ENCODE measurements at places on chromosomes 7 and 10.

- peak; percentile 83 for DNase-seq
Observed at GRCh38 chr10:71270301-71271220, 48.5 kb upstream of the SLC29A3 start.

DNA sequence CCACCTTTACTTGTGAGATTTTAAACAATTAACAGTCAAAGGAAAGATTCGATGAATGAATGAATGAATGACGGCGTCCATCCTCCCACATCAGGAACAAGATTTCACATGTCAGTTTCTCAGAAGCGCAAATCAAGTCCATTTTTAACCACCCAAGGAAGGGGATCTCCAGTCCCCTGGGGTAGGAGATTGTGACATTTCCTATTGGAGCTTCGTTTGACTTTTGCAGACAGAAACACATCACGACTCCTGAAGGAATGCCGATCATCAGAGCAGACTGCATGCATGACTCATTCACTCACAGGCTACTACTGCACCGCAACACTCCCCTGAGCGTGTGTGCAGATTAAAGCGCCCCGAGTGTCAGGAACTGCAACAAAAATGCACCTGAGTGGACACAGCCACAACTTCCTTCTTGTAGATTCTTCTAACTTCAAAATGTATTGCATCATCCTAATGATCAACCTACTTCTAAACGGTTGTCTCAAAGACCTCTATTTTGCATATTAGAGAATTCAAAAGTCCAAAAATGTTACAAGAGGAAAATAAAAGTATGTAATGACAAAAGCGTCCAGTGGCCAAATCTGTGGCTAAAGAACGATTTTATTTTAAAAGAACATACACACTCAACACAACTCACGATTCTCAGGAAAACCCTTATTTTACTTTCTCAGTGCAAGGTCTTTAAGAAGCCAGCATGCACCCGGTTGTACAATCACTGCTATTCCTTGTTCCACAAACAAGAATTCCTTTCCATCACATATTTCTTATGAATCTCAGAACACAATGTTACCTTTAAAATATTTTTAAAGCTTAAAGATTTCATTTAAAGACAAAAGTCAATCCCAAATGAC lies 172.6 kb downstream of the FAM107B start:
- peak; percentile 49 for DNase-seq

DNA sequence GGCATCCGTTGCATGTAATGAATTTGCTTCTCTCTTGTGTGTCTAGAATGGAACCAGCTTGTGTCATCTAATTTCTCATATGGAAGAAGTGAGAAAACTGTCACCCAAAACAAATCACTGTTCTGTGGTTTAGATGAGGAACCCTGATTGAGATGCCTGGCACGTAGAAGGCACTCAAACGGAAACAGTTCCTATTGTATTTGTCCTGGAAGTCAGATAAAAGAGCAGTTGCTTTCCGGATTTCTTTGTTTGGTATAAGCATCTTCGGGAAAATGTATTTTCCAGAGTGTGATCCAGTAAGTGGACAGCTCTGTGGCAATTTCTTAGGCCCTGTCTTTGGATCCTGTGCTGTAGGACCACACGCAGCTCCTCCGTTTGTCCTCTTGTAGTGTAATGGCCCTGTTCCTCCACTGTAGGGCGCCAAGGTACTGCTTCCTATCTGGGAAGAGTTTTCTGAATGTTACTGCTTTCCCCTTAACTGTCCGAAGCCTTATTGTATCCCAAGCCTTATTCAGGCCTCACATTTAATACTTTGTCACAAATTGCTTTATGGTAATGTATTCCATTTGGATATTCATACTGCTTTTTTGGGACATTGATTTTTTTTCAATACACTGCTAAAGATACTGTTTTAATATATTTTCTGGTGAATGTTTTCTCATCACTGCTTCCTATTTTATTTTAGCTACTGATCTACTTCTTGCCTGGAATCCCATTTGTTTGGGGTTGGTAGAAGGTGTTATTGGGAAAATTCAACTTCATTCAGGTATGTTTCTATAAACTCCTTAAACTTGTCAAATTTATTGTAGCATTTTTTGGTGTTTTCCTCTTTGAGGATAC lies 24.8 kb downstream of the INPP5F start:
- peak; percentile 83 for DNase-seq

GRCh38 chr10:101145145-101145544 lies 14.0 kb downstream of the TLX1 start:
- no peak for DNase-seq

DNA sequence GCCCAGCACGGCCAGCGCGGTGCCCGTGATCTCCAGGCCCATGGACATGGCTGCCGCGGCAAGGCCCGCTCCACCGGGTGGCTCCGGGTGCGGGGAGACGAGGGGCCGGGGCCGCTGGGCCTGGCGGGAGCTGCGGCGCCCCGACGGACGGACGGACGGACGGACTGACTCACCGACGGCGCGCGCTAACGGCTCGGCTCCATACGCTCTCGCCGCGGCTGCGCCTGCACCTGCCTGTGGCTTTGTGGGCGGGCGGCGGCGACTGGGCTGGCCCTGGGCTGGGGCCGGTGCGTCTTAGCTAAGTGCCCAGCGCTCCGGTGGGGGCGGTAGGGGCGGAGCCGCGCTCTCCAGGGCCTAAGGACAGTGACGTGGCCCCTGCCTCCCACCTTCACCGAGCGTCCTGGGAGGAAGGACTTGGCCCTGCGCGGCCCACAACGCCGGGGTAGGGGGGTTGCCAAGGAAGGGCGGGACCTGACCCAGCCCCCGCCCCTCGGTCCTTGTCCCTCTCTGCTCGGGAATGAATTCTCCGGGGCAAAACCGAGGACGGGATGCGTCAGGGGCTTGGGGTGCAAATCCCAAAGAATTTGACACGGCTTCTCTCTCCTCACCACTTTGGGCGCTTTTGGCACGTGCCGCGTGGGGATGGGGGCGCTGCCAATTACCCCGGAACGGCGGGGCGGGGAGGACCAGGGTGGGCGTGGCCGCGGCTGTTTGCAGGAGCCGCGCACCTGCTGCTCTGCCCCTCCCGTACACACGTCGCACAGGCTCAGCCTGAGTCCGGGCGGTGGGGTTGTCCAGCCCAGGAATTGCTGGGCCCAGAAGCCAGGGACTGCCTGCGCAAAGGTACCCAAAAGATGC lies at the start of gene CLDN3:
CLDN3 (minus strand) TSS at position 269 of the 858 bp plus-strand sequence; CDS start at position 48, 221 bp downstream.
- DNase-seq: peak; percentile 82

DNA sequence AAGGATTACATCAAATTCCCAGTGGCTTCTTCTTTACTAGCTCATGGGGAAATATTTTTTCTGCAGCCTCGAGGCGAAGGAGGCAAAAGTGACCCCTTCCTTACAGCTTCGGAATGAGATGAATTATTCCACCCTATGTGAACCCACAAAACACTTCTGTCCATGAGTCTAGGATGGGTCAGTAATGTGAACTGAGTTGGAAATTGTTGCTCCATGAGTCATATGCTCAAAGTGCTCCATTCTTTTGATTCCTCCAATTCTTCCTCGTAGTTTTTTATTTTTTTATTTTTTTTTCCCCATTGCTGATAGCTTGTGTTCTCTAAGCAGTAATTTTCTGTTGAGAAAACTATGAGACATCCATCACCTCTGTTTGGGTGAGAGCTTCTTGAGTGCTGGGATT lies 31.7 kb upstream of the FAM204A start:
- no peak for DNase-seq

DNA sequence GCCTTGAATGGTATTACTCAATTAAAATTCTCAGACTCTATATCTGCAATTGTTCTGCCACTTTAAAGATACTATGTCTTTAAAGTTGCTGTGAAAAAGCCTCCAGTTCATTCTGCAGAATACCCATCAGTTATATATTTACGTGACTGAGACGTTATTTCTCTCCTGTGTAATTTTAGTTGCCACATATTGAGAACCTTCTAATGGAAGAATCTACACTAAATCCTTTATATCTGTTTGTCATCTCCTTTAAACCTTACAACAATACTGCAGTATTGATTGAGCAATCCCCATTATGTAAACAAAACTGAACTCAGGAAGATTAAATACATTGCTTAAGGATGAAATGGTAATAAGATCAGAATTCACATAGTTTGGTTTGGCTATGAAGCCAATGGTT lies 30.0 kb downstream of the GPR141 start:
- DNase-seq: no peak

DNA sequence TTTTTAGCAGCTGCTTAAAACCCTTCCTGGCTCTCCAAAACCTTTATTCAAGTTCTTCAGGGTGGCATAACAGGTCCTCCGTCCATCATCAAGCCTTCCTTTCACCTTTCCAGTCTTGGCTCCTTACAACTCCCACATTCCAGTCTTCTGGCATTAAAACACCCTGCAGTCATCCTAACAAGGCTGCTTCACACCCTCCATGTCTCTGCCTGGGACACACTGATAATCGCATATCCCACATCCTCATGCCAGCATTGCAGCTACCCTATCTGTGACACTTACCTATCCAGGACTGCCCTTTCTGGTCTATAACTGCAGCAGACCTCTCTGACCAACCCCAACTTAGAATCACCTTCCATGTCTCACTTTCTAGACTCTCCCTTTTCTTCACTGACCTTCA lies 2.6 kb upstream of the TLL2 start:
- no peak for DNase-seq

DNA sequence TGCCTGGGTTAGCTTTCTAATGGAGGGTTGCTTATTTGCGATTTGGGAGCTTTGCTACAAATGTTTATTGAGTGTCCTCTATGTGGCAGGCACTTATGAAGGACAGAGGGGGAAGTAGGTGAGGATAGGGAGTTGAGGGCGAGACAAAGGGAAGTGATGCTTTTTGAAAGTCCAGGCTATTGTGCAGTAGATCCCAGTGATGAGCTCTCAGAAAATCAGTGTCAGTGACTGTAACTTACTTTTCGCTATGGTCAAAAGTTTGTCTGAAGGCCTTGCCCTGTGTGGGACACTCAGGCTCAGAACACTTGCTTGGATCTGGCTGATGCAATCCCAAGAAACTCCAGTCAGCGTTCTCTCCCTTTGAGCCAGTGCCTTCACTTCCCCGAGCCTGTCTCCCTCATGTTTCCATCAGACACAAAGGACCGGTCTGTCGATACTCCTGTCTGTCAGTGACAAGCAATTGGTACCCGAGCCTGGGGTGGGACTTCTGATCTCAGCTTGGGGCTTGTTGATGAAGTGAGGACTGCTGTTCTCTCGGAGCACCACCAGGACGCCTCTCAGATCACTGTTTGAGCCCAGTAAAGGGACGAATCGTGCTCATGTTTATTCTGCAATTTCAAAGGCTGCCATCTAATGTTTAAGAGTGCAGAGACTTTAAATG lies 63.1 kb upstream of the SORCS3 start:
- peak; percentile 33 for DNase-seq

DNA sequence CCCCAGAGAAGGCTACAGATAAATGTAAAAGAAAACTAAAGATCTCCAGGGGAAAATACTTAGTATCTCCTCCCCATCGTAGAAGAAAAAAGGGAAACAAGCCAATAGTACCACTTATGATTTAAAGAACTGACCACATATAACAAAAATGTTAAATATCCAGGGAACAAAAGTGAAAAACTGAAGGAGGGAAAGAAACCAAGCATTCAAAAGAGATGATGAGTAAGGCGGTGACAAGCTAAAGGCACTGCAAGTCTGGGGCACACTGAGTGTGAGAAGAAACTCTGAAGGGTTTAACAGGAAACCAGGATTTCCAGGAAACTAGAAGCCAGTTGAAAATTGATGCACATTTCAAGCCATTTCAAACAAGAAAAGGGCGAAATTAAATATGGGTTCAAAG lies 226.3 kb downstream of the AHR start:
- no peak for DNase-seq

DNA sequence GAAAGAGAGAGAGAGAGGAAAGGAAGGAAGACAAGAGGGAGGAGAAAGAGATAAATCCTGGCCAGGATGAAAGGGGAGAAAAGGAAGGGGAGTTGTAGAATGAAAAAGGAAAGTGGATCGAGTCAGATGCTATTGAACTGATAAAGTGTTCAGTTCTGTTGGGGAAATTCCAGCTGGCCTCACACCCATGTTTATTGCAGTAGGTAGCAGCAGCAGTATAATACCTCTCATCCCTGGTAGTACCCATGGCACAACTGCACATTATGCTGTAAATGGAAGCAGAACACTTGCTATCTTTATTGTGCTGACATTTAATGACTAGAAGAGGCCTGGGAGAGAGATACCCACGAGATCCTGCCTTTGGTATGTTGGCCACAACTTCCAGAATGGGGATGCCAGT lies 178.1 kb downstream of the EVX1 start:
- no peak for DNase-seq

DNA sequence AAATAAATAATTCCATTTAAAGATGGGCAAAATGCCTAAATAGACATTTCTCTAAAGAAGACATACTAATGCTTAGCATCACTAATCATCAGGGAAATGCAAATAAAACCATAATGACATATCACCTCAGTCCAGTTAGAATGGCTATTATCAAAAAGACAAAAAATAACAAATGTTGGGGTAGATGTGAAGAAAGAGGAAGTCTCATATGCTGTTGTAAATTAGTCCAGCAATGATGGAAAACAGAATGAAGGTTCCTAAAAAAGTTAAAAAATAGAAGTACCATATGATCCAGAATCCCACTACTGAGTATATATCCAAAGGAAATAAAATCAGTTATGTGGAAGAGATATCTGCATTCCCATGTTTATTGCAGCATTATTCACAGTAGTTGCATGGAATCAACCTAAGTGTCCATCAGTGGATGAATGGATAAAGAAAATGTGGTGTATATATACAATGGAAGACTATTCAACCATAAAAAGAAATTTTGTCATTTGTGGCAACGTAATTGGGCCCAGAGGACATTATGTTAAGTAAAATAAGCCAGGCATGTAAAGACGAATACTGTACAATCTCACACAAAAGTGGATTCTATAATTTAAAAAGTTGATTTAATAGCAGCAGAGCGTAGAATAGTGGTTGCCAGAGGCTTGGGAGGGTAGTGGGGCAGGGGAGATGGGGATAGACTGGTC lies 52.0 kb downstream of the TCAF1 start:
- no peak for DNase-seq

DNA sequence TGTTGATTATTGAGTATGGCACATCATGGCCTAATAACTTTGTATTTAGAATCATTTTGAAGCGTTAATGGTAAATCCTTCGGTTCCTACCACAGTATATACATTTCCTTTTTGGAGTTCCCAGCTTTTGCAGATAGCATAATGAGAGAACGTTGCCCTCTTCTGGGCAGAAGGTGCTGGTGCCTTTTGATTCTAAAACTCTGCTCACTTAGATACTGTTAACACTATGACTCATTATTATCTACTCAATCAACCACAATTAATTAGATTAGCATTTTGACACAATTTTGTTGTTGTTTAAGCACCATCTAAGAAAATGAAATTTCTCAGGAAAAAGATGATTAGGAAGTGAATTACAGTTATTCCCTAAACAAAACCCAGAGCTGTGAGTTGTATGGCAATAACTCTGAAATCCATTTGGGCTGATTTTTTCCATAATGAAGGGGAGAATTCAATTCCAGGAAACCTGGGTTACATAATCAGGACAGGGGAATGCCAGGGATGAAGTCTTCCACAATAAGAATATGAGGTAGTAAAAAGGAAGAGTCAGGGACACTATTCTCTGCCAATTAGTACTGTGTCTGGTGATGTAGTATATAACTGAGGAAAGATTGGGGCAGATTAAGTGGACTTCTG lies 11.5 kb upstream of the DLD start:
- DNase-seq: peak; percentile 45

All from ELF-1 (cell line).